T-helper 2 cell (primary cell): ENCODE measurements at places on chromosomes 11 and 22.

GRCh38 chr11:45285930-45286632 lies at the start of gene SYT13:
TSS of gene SYT13 (minus strand) at chr11:45286341. CDS start at chr11:45286207, 134 bp downstream.
- no peak for DNase-seq

DNA sequence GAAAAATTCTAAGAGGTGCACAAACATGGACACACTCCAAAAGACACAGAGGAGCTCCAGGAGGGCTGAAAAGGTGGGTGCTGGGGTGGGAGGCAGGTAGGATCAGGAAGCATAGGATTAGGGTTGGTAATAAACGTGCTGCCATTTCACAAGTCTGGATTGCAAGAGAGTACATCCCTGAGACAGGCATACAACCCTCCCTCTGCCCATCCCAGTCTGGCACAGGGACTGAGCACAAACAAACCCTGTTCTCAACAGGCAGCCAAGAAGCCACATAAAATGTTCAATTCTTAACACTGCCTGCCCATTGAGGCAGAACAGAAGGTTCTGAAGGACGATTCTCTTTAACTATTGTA lies 18.5 kb downstream of the SLC35F2 start:
- no peak for DNase-seq

DNA sequence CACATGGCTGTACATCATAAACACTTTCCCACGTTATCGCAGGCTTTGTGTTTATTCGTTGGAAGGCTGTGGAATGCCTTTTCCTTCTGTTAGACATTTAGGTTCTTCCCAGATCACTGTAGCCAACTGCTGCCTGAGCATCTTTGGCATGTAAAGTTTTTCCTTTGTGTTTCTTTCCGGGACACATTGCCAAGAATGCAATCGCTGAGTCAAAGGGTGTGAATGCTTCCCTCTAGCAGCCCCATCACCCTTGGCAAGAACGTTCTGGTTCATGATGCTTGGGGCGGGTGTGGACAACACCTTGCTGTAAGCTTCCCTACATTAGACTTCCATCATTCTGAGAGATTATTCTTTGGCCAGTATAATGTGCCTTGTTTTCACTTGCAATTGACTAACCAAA lies 136.2 kb downstream of the OSBP2 start:
- no peak for DNase-seq

GRCh38 chr11:78420796-78421209 lies 3.2 kb upstream of the GAB2 start:
- DNase-seq = no peak

- no peak for DNase-seq
These were observed 19.7 kb downstream of the SHISAL1 start for GRCh38 chr22:44293034-44293433.

- no peak for DNase-seq
These were observed 18.3 kb upstream of the MICAL2 start for GRCh38 chr11:12091956-12092558.

GRCh38 chr11:123045101-123045500 lies 16.8 kb downstream of the HSPA8 start:
- DNase-seq = no peak

DNA sequence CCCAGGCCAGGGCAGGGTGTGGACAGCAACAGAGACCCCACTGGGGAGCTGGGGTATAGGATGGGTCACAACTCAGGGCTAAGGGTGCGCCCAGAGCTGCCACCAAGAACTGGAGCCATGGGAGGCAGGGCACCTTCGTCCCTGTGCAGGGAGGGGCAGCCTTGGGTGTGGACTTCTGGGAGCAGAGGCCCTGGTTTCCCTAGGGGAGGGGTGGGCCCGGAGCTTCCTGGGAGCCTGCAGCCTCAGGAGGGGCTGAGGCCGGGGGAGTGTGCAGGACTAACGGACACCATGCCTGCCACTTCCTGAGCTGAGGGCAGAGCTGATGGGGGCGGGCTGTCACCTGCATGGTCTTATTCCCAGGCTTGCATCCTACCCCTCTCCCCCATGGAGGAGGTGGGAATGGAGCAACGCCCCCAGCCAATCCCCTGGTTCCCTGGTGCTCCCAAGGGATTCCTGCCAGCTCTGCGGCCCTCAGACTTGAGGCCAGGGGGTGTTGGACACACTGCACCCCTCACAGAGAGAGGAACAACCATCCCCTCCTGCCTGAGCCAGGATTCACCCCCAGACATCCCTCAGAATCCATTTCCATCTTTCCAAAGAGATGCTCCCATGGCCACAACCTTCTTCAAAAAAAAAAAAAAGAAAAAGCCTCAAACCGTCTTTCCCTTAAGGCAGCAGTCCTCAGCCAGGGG lies 225.7 kb downstream of the CTTN start:
- no peak for DNase-seq

DNA sequence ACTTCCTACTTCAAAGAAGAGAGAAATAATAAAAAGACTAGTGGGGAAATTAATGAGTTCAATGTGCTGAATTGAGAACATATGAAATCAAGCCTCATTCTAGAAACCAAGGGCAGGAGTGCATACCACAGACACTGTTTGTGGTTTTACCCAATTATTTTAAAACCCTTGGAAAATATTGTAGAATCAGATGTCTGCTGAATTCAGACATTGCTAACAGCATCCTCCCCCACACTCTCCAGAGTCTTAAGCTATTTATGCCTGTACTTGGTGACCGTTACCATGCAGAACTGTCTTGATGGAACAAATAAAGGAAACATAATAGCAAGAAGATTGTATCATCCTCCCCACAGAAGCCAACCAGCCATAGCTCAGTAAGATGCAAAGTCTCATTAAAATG lies 850.1 kb downstream of the NTM start:
- DNase-seq = no peak
